ENCODE measurements at places on chromosomes 7 and 10. TPM values are rescaled to one million over a fixed set of nuclear protein-coding genes. Genes with fewer than 3 reads are reported as not detected.
A peak's percentile ranks its signal among the peaks of the same experiment; 100 is the strongest.

ASB10 gene
- not detected for total RNA-seq

PVRIG gene
- 0.66 TPM for total RNA-seq

PAX4 gene
- total RNA-seq: not detected

GPER1 gene
- 2.6 TPM for total RNA-seq

- DNase-seq: peak; percentile 30
- no peaks in the 10 kb centered on the region for H3K4me1 ChIP-seq
- H3K27ac ChIP-seq: no peak overlapping the region
- no peaks in the 10 kb centered on the region for H3K36me3 ChIP-seq
- peaks cover 51% of the 10 kb centered on the region for H3K27me3 ChIP-seq
Measured at GRCh38 chr10:100562008-100562672, 26.4 kb downstream of the HIF1AN start.

- no peaks in the 10 kb centered on the region for H3K36me3 ChIP-seq
- no peak overlapping the region for H3K4me3 ChIP-seq
- H3K27ac ChIP-seq: no peak overlapping the region
- no peaks in the 10 kb centered on the region for H3K4me1 ChIP-seq
Measured at GRCh38 chr10:89555688-89556445, 20.5 kb upstream of the SLC16A12 start.

GRCh38 chr10:84801156-84801555 lies 472.8 kb downstream of the CCSER2 start:
- no peak for DNase-seq
- no peak overlapping the region for H3K27ac ChIP-seq
- no peaks in the 10 kb centered on the region for H3K27me3 ChIP-seq
- H3K4me1 ChIP-seq: no peaks in the 10 kb centered on the region
- H3K36me3 ChIP-seq: no peaks in the 10 kb centered on the region

- peaks cover 5% of the 10 kb centered on the region for H3K4me1 ChIP-seq
- no peak overlapping the region for H3K4me3 ChIP-seq
- DNase-seq: no peak
- no peak overlapping the region for H3K27ac ChIP-seq
- H3K36me3 ChIP-seq: no peaks in the 10 kb centered on the region
Measured at GRCh38 chr7:100588438-100588837, 2.3 kb downstream of the FBXO24 start.

GRCh38 chr7:47493976-47494911 lies 87.7 kb downstream of the TNS3 start:
- no peak overlapping the region for H3K4me3 ChIP-seq
- no peak overlapping the region for H3K27ac ChIP-seq
- DNase-seq: no peak
- H3K27me3 ChIP-seq: no peaks in the 10 kb centered on the region

DNA sequence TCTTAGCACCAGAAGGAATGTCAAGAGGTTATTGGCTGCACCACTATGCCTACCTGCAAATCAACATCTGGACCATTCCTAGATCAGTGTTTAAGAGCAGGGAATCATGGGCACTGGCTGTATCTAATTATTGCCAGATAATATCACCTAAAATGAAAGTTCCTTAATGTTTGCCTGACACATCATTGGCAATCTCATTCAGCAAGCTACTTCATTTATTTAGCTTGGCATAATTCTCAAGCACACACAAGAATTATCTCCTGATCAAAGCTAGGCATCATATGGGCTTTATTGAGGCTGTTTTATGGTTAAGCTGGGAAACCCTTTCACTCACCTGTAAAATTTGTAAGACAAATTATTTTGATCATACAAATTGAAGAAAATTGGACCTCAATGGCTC lies 581.7 kb downstream of the INHBA start:
- no peaks in the 10 kb centered on the region for H3K4me1 ChIP-seq
- no peak overlapping the region for H3K4me3 ChIP-seq
- no peak for DNase-seq
- H3K36me3 ChIP-seq: no peaks in the 10 kb centered on the region

DNA sequence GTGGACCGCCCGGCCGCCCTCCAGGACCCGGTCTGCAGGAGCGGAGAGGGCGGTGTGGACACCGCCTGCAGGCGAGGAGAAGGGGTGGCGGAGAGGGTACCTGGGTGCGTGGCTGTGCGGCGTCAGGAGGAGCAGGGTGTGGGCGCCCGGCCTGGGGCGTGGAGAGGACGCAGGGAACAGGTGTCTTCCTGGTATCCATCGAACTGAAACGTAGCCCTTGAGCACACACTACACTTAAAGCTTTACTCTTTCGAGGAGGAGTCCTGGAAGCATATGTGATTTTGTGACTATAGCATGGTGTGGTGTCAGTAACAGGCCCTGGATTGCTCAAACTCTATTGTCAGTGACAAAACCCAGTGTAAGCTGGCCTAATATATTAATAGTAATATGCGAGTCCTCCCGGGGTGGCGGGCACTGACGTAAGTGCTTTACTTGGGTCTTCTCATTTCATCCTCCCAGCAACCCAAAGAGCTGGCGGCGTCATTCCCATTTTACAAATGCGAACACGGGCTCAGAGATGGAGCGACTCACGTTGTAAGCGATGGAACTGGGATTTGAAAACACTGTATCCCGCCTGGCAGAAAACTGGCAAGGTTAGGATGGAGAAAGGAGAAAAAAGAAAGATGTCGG lies 508 bp upstream of the TECPR1 start:
- no peak for DNase-seq
- H3K27me3 ChIP-seq: no peaks in the 10 kb centered on the region
- H3K4me1 ChIP-seq: peaks cover 17% of the 10 kb centered on the region
- no peaks in the 10 kb centered on the region for H3K36me3 ChIP-seq
- peak overlapping the region; percentile 76 for H3K4me3 ChIP-seq

- H3K4me3 ChIP-seq: no peak overlapping the region
- no peaks in the 10 kb centered on the region for H3K36me3 ChIP-seq
- no peak overlapping the region for H3K27ac ChIP-seq
- H3K4me1 ChIP-seq: no peaks in the 10 kb centered on the region
- DNase-seq: peak; percentile 62
Measured at GRCh38 chr10:3347413-3348182, 175.0 kb upstream of the PITRM1 start.

GRCh38 chr7:16606704-16607103 lies 38.9 kb downstream of the ANKMY2 start:
- H3K4me3 ChIP-seq: no peak overlapping the region
- no peaks in the 10 kb centered on the region for H3K27me3 ChIP-seq
- no peaks in the 10 kb centered on the region for H3K4me1 ChIP-seq
- H3K27ac ChIP-seq: no peak overlapping the region
- H3K36me3 ChIP-seq: peaks cover 5% of the 10 kb centered on the region

DNA sequence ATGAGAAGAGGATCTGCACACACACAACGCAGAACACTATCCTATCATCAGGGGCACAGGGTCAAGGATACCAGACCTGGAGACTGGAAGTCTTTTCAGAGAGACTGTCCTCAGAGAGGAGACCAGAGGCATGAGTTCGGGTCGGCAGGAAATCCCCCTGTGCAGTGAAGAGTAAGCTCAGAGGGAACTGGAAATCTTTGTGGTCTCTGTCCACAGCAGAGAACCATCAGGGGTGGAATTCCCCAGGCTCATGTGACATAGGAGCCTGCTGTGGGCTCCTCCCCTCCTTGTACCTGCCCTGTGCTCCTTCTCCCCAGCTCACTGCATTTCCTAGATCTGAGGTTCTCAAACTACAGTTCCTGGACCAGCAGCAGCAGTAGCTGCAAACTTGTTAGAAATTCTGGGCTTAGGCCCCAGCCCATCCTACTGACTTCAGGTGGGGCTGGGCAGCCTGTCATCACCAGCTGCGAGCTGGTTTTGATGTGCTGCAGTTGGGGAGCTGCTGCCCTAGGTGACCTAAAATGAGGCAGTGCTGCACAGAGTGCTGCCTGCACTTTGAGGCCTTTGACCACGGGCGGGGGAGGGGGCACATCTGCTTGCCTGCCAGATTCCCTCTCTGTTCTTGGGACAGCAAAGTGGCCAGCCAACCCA lies 2.4 kb downstream of the ZMIZ2 start:
- H3K27me3 ChIP-seq: no peaks in the 10 kb centered on the region
- H3K27ac ChIP-seq: no peak overlapping the region
- no peak for DNase-seq
- H3K4me1 ChIP-seq: peaks cover 7% of the 10 kb centered on the region
- no peaks in the 10 kb centered on the region for H3K36me3 ChIP-seq

- H3K27ac ChIP-seq: no peak overlapping the region
- H3K27me3 ChIP-seq: no peaks in the 10 kb centered on the region
- H3K4me1 ChIP-seq: no peaks in the 10 kb centered on the region
- H3K4me3 ChIP-seq: no peak overlapping the region
- H3K36me3 ChIP-seq: no peaks in the 10 kb centered on the region
- no peak for DNase-seq
Measured at GRCh38 chr7:94129443-94130140, 125.4 kb upstream of the BET1 start.

DNA sequence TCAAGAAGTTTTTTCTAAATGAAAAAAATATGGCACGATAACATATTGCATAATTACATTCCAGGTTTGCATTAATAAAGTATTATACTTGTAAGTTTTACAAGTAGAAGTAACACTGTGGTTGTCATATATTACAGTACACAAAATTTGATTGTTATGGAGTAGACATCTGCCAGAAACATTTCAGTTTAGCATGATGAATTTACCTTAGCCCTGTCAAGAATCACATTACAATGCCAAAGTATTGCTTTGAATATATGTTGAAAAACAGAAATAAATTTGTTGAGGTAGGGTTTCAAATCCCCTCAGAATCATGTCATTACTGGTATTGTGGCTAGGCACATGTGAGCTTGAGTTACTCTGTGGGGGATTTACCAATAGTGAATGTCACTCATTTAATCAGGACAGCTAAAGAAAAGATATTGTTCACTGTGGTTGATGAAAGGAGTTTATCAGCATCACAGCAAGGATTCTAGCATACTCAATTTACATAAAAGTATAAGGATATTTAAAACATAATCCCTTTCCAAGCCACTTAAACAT lies 112.1 kb downstream of the MDFIC start:
- no peaks in the 10 kb centered on the region for H3K27me3 ChIP-seq
- H3K36me3 ChIP-seq: no peaks in the 10 kb centered on the region
- H3K4me1 ChIP-seq: no peaks in the 10 kb centered on the region
- no peak overlapping the region for H3K4me3 ChIP-seq

DNA sequence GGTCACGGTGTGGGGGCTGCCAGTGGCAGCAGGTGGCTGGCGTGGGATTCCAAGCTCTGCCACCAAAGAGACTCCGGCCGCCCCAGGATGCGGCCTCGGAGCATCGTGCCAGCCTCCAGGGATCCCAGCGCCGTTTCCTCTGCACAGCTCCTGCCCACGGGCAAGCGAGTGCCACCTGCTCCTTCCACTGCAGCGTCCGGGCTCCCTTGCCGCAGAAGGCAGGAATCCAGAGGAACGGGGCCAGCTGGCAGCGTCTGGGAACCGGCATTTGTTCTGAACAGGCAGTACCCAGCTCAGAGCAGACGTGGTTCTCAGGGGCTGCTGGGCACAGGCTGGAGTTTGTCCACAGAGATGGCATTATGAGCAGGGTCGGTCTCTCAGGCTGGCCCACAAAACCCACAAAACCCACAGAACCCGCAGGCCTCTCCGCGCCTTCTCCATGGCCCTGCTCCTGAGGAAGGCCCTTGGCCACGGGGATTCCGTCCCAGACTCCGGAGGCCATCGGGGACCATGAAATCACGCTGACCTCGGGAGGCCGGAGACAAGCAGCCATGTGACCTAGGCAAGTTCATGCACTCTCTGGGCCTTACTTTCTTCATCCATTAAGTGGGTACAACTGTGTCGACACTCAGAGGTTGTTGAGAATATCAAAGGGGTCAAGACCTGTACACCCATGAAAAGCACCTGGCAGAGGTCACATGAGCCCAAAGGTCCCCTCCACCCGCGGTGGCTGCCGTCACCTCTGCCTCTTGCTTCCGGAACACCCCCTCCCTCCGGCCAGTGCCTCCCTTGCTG lies 72.1 kb upstream of the TNRC18 start:
- H3K27me3 ChIP-seq: no peaks in the 10 kb centered on the region
- H3K36me3 ChIP-seq: no peaks in the 10 kb centered on the region
- peaks cover 14% of the 10 kb centered on the region for H3K4me1 ChIP-seq
- peak; percentile 93 for DNase-seq
- peak overlapping the region; percentile 40 for H3K4me3 ChIP-seq

GRCh38 chr10:124041675-124042445 lies 51.5 kb downstream of the CHST15 start:
- H3K27me3 ChIP-seq: no peaks in the 10 kb centered on the region
- DNase-seq: no peak
- H3K36me3 ChIP-seq: no peaks in the 10 kb centered on the region
- no peak overlapping the region for H3K27ac ChIP-seq
- no peaks in the 10 kb centered on the region for H3K4me1 ChIP-seq

DNA sequence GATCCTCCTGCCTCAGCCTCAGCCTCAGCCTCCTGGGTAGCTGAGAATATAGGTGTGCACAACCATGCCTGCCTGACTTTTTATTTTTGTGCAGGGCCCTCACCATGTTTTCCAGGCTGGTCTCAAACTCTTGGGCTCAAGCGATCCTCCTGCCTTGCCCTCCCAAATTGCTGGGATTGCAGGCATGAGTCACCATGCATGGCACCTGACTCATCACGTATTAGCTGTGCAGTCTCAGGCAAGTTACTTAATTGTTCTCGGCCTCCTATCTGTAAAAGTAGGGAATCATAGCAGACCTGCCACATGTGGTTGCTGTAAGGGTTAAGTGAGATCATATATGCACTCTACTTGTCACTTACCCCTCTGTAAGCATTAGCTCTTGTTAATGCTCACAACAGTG lies 117.2 kb downstream of the ANLN start:
- H3K4me1 ChIP-seq: no peaks in the 10 kb centered on the region
- H3K27ac ChIP-seq: no peak overlapping the region
- no peaks in the 10 kb centered on the region for H3K27me3 ChIP-seq

Data from breast epithelium (tissue), 4 donors.